ENCODE measurements at places on chromosomes 4 and X. TPM values are rescaled to one million over a fixed set of nuclear protein-coding genes. Genes with fewer than 3 reads are reported as not detected.

DNA sequence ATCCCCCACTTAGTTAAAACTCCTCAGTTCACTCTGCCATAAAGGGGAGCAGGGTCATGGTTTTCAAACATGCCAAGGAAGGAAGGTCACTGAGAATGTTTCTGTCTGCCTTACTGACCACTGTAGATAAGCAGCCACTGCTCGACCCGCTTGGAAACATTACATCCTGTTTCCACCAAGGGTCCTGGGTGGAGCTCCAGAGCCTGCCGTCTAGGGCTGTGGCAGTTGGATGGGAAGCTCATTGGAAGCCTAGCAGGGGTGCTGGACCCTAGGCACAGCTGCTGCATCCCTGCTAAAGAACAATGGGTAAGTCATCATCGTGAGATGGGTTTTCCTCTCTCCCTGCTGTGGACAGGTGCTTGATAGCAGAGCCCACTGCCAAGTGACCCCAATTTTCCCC is 76.0 kb upstream of the SRD5A3 start:
- no peak for DNase-seq

GRCh38 chr4:68346461-68346860 is 3.4 kb downstream of the YTHDC1 start:
- no peak for DNase-seq

DNA sequence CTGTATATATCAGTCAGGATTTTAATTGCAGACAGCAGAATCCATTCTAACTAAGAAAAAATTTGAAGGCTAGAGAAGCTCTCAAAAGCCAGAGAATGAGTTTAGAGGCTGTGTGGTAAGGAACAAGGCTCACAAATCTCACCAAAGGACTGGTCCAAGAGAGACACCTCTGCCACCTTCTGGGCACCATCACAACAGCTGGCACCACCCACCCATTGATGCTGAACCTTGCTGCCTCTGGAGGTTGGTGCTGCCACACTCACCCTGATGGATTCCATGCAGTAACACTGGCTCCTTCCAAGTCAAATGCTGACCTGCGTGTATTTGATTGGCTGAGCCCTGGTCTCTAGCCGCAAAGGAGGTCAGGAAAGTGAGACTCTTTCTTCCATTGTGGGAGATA is 100.8 kb downstream of the BEND2 start:
- no peak for DNase-seq

DNA sequence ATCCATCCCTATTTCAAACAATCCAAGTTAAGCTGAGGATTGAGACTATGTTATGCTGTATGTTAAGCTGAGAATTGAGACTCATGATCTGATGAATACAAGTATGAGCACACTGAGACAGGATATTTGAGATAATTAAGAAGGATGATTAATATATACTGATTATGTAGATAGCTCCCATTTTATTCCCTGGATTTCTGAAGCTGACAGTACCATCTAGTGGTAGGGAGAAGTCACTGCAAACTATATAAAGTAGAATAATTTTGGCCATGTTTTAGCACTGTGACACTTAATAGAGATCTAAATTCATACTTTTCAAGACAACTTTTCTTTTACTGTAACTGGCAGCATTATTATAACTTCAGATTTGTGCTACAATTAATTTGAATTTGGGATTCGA is 63.8 kb upstream of the HPRT1 start:
- no peak for DNase-seq

GRCh38 chr4:152665691-152666395 is 14.0 kb downstream of the TMEM154 start:
- no peak for DNase-seq

DNA sequence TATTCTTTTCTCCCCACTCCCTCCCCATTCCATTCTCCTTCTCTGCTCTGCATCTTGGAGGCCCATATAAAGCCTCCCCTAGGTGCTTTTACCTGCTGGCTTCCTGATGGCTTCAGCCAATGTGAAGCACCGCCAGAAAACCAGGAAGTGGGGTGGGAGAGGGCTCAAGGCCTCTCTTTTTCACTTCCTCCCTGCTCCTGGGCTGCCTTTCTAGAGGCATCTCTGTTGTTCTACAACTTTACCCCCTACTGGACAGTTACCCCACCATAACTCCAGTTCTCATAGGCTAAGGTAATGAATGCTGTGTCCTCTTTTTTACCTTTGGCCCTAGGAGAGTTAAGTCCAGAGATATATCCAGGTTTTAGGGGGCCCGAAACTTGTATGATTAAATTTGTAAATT is 62.4 kb upstream of the PPARGC1A start:
- DNase-seq, result no peak

DNA sequence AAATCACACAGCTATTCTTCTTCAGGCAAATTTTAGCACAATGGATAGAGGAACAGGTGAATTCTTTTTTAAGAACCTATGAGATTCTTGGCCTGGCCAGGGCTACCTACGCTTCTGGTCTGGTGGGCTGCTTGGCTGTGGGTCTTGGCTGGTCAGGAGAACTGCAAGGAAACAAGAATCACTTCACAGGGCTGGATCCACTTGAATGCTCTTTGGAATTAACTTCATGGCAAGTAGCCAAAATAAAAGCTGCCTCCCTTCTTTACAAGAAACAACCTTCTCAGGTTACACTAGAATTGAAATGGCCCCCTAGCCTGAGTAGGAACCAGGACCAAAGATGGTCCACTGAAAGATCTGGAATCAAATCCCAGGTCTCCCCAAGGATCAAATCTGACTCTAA is 519.1 kb downstream of the IQCM start:
- DNase-seq, result no peak

- DNase-seq, result peak; percentile 30
Observed at GRCh38 chr4:41256740-41257256, at the start of gene UCHL1. TSS of gene UCHL1 (plus strand) at chr4:41256928. CDS start at chr4:41256977, 49 bp downstream.

- DNase-seq, result no peak
Observed at GRCh38 chr4:1137063-1137776, 23.9 kb upstream of the RNF212 start.

GRCh38 chr4:47694322-47694721 is 143.5 kb downstream of the CORIN start:
- no peak for DNase-seq

- no peak for DNase-seq
Observed at GRCh38 chr4:158046345-158046744, 126.5 kb downstream of the GASK1B start.

- no peak for DNase-seq
Observed at GRCh38 chrX:67727576-67727975, 183.8 kb downstream of the AR start.

- no peak for DNase-seq
Observed at GRCh38 chr4:78244705-78245485, 187.8 kb downstream of the FRAS1 start.

GRCh38 chr4:147741190-147741788 is 9.4 kb downstream of the ARHGAP10 start:
- no peak for DNase-seq

GRCh38 chrX:455199-455598 is 68.5 kb upstream of the PPP2R3B start:
- DNase-seq, result no peak

GRCh38 chr4:162406637-162407365 is 243.0 kb upstream of the FSTL5 start:
- no peak for DNase-seq

DNA sequence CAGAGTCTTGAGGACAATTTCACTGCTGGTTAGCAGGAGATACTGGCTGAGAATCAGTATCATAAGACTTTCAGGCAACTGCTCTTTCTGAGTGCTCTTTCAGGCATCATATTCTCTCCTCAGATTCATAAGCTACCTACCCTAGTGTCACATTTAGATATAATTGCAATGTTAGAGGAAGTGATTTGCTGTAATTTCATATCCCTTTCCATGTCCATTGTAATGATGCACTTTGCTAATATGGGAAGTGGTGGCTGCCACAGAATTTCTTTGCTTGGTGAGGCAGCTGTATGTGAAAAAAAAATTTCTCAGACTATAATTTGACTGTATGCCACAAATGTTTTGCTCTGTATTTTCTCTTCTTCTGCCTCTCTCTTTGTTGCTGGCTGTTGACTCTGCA is 63.3 kb downstream of the DOCK11 start:
- no peak for DNase-seq

GRCh38 chr4:38315286-38315685 is 348.7 kb upstream of the KLF3 start:
- DNase-seq, result no peak

- DNase-seq, result no peak
Observed at GRCh38 chr4:39227906-39228305, 45.6 kb downstream of the WDR19 start.

- DNase-seq, result no peak
Observed at GRCh38 chr4:151931563-151931962, 170.8 kb upstream of the GATB start.

DNA sequence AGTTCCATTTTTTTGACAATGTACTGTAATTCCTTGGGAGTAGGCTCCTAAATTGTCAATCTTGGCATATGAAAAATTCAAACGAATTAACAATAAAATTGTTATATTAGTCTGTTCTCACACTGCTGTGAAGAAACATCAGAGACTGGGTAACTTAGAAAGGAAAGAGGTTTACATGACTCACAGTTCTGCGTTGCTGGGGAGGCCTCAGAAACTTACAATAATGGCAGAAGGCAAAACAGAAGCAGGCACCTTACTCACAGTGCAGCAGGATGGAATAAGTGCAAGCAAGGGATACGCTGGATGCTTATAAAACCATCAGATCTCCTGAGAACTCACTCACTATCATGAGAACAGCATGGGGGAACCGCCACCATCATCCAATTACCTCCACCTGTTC is 246.4 kb upstream of the TRAM1L1 start:
- no peak for DNase-seq

DNA sequence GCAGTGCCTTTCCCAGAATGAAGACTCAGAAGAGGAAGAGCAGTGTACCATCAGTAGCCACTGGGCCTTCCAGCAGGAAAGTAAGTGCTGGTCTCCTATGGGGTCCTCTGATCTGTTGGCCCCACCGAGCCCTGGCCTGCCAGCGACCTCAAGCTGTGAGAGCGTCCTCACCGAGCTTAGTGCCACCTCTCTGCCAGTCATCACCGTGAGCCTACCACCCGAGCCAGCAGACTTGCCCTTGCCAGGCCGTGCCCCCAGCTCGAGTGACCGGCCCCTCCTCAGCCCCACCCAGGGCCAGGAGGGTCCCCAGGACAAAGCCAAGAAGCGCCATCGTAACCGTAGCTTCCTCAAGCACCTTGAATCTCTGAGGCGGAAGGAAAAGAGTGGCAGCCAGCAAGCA is 69.7 kb downstream of the STARD8 start:
- DNase-seq, result no peak

DNA sequence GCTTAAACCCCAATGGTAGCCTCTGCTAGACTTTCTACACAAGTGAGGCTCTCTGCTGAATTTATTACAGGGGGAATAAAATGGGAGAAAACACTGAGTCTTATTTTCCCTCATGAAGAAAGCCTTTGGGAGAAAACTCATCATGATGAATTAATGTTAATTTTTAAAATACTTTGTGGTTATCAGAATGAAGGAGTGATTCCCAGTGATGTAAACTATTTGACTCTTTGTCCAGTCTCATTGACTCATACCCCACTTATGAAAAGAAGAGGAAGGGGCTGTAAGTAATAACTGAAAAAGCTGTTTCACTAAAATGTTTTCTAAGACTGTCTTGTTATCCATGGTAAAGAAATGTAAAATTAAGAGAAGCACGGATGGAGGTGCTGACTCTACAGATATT is 208.8 kb downstream of the GRIA3 start:
- DNase-seq, result no peak

DNA sequence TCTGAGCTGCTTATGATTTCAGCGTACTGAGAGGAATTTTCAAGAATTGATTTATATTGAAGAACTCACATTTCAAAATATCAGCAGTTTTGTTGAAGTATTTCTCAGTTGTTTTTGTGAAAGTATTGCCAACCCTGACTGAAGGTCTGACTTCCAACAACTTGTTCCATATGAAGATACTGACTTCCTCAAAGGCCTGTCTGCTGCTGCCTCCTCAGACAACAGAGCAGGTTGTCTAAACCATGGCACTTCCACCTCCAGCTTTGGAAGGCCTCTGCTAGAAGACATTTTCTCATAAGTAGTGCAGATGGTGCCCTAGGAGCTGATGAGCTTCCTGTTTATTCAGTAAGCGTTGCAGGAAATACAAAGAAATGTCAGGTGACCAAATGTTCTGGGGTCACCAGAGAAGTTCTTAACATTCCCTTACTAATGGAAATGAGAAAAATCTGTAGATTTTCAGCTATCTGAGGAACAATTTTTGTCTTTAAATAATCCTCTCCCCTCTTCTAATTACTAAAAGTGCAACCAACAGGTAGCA is 28.8 kb downstream of the FGF2 start:
- DNase-seq, result no peak

The FANCB gene
- 12.0 TPM for total RNA-seq

The ADH1A gene
- not detected for total RNA-seq

The CT45A10 gene
- total RNA-seq, result not detected

The HHIP gene
- not detected for total RNA-seq

The DNAAF6 gene
- not detected for total RNA-seq

The SMIM43 gene
- total RNA-seq, result not detected

The NALF2 gene
- not detected for total RNA-seq

The TMPRSS11A gene
- total RNA-seq, result not detected

The USP46 gene
- 9.1 TPM for total RNA-seq

Data from activated naive CD8-positive, alpha-beta T cell treated with anti-CD3 and anti-CD28 coated beads, Interleukin-2, amount 10 ng/mL, durations not matched to agents 7 days and 5 days (primary cell).